Stimulated activated CD4-positive, alpha-beta T cell treated with anti-CD3 and anti-CD28 coated beads, Interleukin-12 subunit alpha, Interleukin-12 subunit beta, amount 100 ng/mL, for 24 hours (primary cell): ENCODE measurements at places on chromosomes 13 and 19.

- DNase-seq, result no peak
Observed at GRCh38 chr13:75432045-75432444, 49.9 kb downstream of the TBC1D4 start.

- no peak for DNase-seq
Observed at GRCh38 chr13:109119896-109120295, 490.5 kb downstream of the MYO16 start.

DNA sequence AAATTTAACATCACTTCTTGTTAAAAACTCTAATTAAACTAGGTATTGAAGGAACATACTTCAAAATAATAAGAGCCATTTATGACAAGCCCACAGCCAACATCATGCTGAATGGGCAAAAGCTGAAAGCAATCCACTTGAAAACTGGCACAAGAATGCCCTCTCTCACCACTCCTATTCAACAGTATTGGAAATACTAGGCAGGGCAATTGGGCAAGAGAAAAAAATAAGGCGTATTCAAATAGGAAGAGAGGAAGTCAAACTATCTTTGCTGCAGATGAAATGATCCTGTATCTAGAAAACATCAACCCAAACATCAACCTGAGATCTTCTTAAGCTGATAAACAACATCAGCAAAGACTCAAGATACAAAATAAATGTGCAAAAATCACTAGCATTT lies 15.6 kb upstream of the LILRB1 start:
- DNase-seq, result no peak

GRCh38 chr19:45791744-45792469 lies 738 bp downstream of the DMWD start:
- DNase-seq, result no peak

GRCh38 chr19:18434411-18435175 lies 3.3 kb downstream of the ISYNA1 start:
- DNase-seq, result no peak

GRCh38 chr13:20049558-20050473 lies 91.3 kb downstream of the ZMYM2 start:
- DNase-seq, result no peak

- no peak for DNase-seq
Observed at GRCh38 chr13:75968103-75968838, 332.1 kb downstream of the LMO7 start.

DNA sequence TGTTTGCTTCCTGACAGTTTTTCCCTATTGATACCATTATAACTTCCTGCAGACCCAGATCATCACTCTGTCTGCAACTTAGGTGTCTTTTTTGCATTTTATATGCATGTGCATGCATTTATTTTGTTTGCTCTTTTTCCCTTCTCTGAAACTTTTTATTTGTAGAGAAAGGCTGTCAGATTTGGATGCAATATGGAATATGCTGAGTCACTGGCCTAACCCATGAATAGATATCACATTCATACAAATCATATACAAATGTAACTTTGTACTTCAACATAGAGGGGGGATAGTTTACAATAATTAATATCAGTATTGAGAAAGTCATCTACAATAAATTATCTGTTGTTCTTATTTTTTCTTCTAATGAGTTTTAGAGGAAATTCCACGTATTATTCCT lies 1465.0 kb downstream of the EFNB2 start:
- no peak for DNase-seq

DNA sequence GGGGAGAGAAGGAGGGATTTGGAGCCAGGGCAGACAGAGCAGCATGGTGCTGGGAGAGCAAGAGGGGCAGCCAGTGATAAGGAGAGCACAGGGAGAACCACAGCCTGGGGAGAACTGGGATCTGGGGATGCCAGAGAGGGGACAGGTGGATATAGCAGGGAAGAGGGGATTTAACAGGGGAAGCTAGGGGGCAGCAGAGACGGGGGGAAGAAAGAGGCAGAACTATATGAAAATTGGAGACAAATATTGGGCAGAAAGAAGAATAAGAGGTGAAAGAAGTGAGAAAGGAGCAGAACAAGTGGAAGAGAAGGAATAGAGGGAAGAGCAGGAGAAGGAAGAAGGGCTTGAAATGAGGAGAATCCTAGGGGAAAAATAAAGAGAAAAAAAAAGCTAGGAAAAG lies 6.5 kb upstream of the ZNF528 start:
- DNase-seq, result no peak

GRCh38 chr13:48731001-48731658 lies 77.4 kb downstream of the CYSLTR2 start:
- no peak for DNase-seq

DNA sequence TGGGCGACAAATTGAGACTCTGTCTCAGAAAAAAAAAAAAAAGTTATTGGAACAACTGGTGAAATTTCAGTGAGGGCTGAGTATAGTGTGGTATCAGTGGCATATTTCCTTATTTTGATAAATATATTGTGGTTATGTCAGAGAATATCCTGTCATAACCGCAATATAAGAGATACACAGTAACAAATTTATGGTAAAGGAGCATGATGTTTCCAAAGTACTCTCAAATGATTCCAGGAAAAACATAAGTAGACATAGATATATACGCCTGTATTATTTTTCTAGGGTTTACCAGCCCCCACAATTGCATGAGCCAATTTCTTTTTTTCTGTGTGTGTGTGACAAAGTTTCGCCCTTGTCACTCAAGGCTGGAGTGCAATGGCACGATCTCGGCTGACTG lies 5.7 kb upstream of the C5AR1 start:
- no peak for DNase-seq

DNA sequence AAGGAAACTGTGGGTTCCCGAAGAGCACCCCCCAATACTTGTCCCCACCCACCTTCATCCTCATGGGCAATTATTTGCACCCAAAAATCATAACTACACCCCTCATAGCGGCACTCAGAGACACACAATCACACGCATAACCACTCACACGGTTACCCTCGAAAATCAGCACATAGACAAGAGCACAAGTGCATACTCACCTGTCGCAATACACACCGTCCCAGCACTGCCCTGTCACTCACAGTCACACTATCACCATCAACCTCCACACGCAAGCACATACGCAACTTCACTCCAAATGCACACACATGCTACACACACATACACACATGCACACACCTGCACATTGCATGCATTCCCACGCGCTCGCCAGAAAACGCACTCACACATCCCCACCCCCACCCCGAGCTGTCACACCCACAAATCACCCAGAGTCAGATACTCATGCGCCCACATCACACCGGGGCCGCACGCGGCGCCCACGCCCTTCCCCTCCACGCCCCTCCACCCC lies 535 bp downstream of the COL5A3 start:
- DNase-seq, result no peak

DNA sequence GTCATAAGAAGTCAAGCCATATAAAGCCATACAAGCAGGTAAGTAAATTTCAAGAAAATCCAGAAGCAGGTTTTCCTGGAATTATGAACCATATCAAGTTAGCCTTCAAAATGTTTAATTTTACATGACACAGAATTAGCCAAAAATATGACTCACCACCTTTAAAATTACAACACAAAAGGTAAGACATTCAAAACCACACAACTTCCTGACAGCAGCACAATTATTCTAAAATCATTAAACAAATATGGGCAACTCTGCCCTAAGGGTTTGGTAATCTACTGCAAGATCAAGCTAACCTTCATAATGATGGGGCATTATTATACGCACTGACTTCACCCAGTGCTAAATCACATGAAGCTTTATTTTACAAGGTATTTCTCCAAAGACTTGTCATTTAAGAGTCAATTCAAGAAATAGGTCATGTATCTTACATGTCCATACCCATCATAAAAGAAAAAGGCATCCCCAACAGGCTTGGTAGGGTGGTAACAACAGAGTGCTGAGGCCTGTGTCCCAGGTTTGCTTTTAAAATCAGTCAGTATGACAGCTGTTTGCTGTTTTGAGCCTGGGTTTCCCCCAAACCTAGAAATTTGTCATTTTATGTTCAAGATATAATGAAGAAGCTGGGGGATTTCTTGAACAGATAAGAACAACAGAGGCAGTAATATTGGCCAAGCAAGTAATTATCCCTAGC lies 15.2 kb downstream of the RCBTB1 start:
- DNase-seq, result no peak

GRCh38 chr13:107681600-107681999 lies 533.7 kb downstream of the LIG4 start:
- no peak for DNase-seq

GRCh38 chr13:46369506-46370277 lies 17.4 kb downstream of the RUBCNL start:
- DNase-seq, result no peak

- DNase-seq, result no peak
Observed at GRCh38 chr19:55520691-55521292, 16.1 kb downstream of the SBK2 start.

GRCh38 chr13:46662690-46663089 lies 109.7 kb downstream of the LRCH1 start:
- no peak for DNase-seq

- no peak for DNase-seq
Observed at GRCh38 chr19:18520848-18521691, 800 bp downstream of the ELL start.

DNA sequence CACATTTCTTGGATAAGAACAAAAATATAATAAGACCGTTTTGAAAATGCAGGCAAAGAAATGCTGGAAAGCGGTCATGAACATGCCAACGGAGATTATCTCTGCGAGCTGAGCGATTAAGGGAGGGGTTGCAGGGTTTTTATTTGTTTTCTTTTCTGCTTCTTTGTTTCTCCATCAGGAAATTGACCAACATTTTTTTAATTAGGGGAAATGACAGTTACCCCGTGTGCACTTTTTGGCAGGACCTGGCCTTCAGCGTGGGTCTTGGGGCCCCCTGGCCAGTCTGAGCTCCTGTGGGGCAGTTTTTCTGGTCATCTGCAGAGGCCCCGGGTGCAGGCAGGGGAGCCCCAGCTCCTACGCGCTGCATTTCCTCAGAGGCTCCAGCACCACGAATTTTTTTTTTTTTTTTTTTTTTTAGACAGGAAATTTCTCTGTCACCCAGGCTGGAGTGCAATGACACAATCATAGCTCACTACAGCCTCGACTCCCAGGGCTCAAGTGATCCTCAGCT lies 31.3 kb upstream of the HOMER3 start:
- no peak for DNase-seq

GRCh38 chr13:44365008-44365407 lies 8.6 kb upstream of the SERP2 start:
- no peak for DNase-seq

- DNase-seq, result no peak
Observed at GRCh38 chr13:37417060-37417441, 181.5 kb downstream of the POSTN start.
